Occipital lobe (tissue), 3 donors: ENCODE measurements at places on chromosomes 11 and 22. TPM values are rescaled to one million over a fixed set of nuclear protein-coding genes. Genes with fewer than 3 reads are reported as not detected.
A peak's percentile ranks its signal among the peaks of the same experiment; 100 is the strongest.

DNA sequence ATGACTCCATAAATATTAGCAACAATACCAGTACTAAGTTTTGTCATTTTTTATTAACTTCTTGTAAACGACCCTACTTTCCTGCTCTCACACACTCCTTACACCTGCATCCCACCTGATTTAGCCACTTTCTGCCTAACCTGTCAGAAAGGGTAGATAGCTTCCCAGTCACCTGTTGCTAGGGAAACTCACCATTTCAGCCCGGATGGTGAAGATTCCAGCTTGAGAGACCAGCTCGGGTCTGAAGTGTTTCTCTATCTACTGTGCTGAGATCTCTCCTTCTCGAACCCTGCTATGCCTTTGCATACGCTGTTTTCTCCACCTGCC, at the start of gene PARVG:
Gene PARVG, plus strand, starts transcription at position 220 of the 327 bp plus-strand sequence. CDS start 2,405 bp downstream, outside the sequence.
- DNase-seq, result no peak

DNA sequence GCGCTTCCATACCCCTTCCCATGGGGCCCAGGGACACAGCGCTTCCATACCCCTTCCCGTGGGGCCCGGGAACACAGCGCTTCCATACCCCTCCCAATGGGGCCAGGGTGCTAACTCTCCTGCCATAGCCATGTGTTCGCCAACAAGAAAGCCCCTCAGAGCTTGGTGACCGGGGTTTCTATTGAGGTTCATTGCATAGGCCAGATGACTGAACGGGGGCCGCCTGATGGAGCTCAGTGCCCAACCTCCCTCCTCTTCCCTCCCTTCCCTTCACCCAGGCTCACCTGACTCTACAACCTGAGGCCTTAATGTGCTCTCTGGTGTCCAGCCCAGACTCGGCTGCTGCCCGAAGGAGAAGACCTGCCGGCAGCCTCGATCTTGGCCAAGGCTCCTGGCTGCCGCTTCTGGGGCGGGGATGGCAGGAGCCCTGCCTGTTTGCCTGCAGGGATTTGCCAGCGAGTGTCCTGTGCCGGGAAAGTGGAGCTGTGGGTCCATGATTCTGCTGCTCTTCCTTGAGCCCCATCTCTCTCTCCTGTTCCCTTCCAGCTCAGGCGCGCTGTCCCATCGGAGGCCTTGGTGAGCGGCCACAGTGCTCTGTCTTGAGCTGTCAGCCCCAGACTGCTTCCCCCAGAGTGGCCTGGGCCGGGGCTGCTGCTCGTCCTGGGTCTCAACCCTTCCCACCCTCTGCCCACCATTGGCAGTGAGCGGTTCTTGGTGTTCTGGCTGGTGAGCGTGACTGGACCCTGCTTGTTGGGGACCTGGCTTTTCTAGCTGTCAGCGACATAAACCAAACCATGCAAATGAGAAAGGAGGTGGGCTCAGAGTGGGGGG, 267.0 kb downstream of the TBC1D22A start:
- no peak for DNase-seq

DNA sequence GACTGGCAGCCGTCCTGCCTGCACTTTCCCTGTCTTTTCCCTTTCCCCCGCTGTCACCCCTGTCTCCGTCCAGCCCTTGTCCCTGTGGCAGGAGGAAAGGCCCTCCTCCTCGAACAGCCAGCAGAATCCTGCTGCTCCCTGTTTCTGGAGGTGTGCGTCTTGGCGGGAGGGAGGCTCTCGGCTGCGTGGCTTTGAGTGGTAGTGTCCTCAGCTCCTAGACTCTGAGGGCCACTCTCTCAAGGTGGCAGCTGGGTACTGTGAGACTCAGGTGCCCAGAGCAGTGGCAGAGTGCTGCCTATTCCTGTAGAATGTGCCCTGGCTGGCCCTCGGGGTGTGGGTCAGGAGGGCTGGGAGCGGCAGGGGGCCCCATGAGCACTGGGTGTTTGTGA, 9.1 kb upstream of the RANBP1 start:
- DNase-seq, result no peak

DNA sequence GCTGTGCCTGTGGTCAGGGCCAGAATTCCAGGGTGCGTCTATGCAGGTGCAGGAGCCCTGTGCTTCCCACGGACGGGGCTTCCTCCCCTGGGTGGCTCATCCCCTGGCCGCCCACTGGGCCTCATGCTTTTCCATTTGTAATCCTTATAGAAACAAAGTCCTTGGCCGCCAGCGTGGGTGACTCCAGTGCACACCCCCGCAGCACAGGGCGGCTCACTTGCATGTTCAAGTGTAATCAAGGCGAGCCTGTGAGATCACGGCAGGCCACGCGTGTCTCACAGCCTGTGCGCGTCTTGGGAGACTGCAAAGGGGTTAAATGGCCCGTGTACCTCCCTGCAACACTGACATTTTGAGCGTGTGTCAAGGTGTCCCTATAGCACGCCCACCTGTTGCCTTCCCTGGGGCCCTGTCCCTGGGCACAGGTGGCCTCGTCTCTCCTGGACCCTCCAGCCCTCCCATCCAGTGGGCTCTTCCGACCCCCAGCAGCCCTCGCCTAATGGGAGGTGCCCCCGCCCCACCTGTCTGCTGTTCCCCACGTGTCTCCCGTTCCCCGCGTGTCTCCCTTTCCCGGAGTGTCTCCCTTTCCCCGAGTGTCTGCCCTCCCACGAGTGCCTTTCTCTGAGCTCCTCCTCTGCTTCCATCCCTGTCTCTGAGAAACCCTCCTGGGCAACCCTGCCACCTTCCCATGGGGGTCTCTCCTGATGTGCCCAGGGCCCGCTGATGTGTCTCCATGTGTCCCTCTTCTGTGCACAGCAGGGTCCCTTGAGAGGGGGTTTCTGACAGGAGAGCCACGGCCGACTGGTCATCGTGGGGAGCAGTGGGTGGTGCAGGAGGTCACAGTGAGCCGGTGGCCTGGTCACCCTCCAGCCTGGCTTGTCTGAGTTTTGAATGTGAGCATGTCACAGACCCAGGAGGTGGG, 1215.3 kb downstream of the BRD1 start:
- DNase-seq, result no peak

DNA sequence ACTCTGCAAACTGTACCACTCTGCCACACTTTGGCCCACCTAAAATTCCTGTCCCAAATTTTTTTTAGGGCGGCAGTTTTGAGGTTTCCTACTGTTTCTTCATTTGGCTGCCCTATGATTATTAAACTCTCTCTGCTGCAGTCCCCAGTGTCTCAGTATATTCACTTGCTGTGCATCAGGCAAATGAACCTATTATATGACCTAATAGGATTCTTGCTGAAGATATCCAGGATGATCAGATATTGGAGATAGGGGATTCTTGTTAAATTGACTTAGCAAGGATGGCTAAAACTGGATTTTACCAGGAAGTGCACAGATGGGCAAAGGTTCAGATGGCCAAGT, 410.8 kb upstream of the DDI1 start:
- DNase-seq, result no peak

DNA sequence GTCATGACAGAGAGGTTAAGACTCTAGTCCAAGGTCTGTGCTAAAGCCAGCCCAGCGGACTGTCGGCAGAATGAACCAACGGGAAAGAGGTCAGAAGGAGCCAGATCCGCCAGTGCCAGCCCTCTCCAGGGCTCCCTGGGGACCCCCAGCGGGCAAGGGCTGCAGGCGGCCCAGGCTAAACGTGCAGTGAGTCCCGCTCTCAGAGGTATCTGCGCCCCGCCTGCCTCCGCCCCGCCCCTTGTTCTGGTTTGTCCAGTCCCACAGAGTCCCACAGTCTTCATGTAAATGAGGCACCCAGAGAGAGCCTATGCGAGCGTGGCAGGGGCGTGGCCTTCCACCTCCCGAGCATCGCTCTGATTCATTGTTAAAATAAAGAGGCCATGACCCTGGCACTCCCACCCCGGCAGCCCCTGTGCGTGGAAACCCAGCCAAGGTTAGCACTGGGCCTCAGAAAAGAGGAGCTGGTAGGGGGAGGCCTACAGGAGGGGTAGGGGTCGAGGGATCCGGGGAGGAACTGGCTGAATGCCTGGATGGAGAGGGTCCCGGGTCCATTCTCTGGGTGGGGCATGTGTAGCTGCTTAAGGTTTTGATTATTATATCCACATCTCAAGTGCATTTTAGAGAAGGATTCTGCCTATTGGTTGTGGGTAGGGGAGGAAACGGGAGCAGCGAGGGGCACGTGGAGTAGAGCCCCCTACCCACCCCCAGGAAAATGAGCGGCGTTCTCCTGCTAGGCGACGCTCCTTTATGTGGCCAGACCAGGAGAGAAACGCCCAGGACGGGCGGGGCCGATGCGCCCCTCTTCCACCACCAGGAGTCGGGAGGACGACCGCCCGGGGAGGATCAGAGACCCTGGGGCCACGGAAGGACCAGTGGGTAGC, at the start of gene TRIOBP:
Gene TRIOBP, plus strand, starts transcription at position 392 of the 881 bp plus-strand sequence. CDS start 4,318 bp downstream, outside the sequence.
- peak; percentile 57 for DNase-seq

The POU2AF2 gene
- total RNA-seq, result not detected

The CD3E gene
- not detected for total RNA-seq
